Neuronal stem cell (in vitro differentiated cells): ENCODE measurements at places on chromosomes 7 and 10.

DNA sequence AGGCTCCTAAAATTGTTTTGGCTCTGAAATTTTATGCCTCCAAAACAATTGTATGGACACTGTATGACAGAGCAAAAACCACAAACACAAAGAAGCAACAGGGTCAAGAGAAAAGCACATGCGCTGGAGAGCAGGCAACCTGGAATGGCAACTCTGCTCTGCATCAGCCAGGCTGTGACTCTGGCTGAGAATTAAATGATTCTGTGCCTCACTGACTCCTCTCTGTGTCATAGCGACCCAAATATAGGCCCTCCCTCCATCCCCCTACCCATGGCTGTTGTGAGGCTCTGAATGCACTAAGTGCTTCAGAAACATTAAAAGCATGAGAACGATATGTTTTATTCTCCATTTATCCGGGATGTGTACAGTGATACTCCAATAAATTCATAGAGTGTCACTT lies 24.9 kb upstream of the NEBL start:
- H3K36me3 ChIP-seq, result no peaks in the 10 kb centered on the region
- H3K27ac ChIP-seq, result no peak overlapping the region
- peaks cover 8% of the 10 kb centered on the region for H3K4me1 ChIP-seq

- H3K27ac ChIP-seq, result no peak overlapping the region
- peaks cover 7% of the 10 kb centered on the region for H3K4me1 ChIP-seq
- no peaks in the 10 kb centered on the region for H3K27me3 ChIP-seq
- H3K36me3 ChIP-seq, result no peaks in the 10 kb centered on the region
- no peak overlapping the region for H3K4me3 ChIP-seq
These were observed 7.7 kb downstream of the DEPP1 start for GRCh38 chr10:44970812-44971395.

- no peaks in the 10 kb centered on the region for H3K36me3 ChIP-seq
- H3K4me1 ChIP-seq, result peaks cover 30% of the 10 kb centered on the region
- no peaks in the 10 kb centered on the region for H3K27me3 ChIP-seq
- DNase-seq, result no peak
These were observed 49.9 kb downstream of the PWWP2B start for GRCh38 chr10:132446661-132447445.

DNA sequence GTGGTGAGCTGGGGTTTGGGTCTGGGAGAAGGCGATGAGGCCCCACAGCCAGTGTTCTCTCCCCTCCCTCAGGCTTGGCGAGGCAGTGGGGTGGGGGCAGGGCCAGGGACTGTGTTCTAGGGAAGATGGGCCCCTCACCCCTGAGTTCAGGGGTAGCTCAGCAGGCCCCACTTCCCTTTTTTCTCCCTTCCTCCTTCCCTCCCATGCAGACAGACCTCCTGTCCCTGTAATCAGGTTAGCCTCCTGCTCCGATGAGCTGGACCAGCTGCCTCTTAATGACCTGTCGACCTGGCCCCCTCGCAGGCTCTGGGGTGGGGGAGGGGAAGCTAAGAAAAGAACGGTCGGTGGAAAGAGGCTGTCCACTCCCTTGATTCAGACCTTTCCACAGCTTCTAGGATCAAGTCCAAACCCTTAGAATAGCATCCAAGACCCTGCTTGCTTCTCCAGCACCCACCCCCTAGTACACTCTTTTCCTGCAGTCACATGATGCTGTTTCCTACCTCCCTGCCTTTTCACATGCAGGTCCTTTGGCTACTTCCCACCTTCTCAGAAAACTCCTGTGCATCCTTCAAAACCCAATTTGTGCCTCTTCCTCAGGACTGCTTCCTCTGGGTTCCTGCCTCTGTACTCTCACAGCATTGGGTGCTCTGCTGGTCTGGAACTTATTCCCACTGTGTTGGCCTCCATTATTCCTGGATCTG lies 64.1 kb downstream of the ZMIZ1 start:
- H3K27me3 ChIP-seq, result no peaks in the 10 kb centered on the region
- H3K27ac ChIP-seq, result no peak overlapping the region
- peaks cover 8% of the 10 kb centered on the region for H3K36me3 ChIP-seq
- peaks cover 59% of the 10 kb centered on the region for H3K4me1 ChIP-seq
- H3K4me3 ChIP-seq, result no peak overlapping the region
- DNase-seq, result no peak

DNA sequence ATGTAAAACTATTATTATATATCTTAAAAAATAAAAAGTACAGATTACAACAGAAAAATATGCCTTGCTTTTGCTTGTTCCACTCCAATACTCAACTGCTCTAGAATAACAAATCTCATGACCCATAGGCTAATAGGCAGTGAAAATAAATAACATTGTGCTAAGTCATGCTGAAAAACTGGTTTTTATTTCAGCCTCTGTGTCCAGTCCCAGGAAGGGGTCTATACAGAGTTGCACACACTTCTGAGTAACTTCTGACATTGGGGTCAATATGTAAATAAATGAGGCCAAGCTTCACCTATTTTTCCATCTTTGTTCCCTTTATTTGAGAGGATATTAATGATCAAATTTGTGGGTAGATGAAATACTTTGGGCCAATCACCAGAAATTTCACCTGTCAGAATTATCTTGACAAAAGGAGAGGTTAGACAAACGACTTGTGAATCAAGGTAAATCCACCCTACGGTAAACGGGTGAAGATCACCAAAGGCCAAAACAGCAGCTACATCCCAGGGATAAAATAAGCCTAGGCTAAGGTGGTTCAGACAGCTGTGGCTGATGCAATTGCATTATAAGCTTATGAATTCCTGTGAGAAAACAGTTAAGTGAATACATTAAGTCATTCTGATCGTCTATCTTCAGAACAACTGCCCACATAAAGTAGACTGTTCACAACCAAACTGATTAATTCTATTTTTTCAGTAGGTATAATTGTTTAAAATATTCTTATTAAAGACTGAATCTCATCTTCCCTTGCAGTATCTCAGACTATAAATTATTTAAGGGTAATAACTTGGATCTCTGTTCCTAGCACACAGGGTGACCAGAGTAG lies 87.5 kb downstream of the UBE2H start:
- no peak overlapping the region for H3K27ac ChIP-seq
- no peak overlapping the region for H3K4me3 ChIP-seq
- peaks cover 6% of the 10 kb centered on the region for H3K4me1 ChIP-seq
- peaks cover 2% of the 10 kb centered on the region for H3K36me3 ChIP-seq
- H3K27me3 ChIP-seq, result no peaks in the 10 kb centered on the region

DNA sequence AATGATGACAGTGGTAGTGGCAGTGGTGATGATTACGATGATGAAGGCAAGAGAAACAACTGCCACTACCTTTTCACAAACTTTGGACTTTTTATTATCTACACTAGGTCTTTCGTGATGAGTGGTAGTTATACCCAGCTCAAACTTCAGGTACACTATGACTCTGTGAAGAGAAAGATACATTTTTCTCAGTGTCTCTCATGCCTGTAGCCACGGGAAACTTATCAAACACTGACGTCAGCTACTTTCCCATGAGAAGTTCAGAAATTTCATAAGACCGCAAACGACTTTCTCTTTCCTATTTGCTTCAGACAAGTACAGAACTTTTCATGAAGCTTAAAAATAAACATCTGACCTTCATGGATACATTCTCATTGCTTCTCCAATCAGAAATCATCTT lies 57.0 kb downstream of the CALD1 start:
- no peaks in the 10 kb centered on the region for H3K4me1 ChIP-seq
- no peaks in the 10 kb centered on the region for H3K27me3 ChIP-seq
- H3K27ac ChIP-seq, result no peak overlapping the region
- no peak for DNase-seq

- H3K4me3 ChIP-seq, result no peak overlapping the region
- no peaks in the 10 kb centered on the region for H3K27me3 ChIP-seq
- H3K4me1 ChIP-seq, result no peaks in the 10 kb centered on the region
- peaks cover 8% of the 10 kb centered on the region for H3K36me3 ChIP-seq
- no peak for DNase-seq
- H3K27ac ChIP-seq, result no peak overlapping the region
These were observed 63.8 kb downstream of the CHST15 start for GRCh38 chr10:124029559-124029958.

GRCh38 chr7:114356133-114356532 lies 58.5 kb upstream of the FOXP2 start:
- H3K4me3 ChIP-seq, result no peak overlapping the region
- no peaks in the 10 kb centered on the region for H3K4me1 ChIP-seq
- DNase-seq, result no peak
- H3K27me3 ChIP-seq, result no peaks in the 10 kb centered on the region
